NCI-H1694 treated with DMSO at 0.1 percent for 48 hours (cell line): ENCODE measurements at places on chromosomes 12 and 14.

DNA sequence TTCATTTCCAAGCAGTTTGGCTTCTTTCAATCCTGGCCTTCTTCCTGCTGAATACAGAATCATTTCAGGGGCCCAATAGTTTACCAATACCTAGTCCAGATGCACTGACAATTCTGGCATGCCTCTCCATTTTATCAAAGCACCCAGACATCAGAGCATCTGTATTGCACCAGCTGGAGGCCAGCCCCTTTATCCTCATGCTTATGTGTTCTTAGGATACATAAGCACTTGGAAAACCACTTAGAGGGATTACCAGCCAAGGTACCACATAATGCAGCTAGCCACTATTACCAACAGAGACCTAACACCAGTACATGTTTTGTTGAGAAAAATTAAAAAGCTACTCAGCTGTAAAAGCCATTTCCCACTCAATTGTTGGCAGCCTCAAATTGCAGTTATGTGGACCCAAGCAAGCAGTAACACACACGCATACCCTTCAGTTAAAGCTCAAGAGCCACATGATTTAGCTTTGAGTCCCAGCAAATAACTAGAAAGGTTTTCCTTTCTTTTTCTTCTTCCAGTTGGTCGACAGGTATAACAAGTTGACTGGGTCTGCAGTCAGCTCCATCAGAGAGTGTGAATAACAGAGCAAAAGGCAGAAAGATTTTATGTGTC, 263.8 kb downstream of the DIO2 start:
- DNase-seq, result peak; percentile 32

- DNase-seq, result no peak
Measured at GRCh38 chr12:69415471-69416275, 54.5 kb upstream of the FRS2 start.

DNA sequence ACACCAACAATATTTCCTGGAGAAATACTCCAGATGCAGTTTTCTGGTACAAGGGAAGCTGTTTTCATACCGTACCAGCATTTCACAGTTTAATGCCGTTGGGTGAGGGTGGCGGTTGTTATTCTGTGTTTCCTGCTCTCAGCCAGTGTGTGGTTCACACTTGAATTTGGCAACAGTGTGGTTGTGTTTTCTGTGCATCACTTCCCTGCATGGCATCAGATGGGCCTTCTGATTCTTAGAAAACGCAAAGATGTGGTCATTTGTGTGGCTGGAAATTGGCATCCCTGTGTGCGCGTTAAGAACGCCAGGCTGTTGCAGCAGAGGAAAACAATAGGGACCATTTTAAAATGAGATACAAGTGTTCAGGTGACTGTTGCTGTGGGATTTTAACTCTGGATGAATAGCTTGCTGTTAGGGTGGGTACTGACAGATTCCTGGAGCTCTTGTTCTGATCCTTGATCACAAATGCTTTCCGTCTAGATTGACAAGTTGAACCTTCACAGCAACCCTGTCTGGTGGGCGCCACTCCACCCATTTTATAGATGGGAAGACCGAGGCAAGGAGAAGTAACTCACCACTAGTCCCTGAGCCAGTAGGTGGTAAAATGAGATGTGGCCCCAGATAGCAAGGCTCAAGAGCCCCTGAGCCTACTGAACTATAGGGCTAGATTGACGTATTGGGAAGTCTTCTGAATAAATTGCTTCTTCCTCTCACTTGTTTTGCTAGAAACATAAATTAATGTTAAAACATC, 231.2 kb downstream of the CHST11 start:
- no peak for DNase-seq

DNA sequence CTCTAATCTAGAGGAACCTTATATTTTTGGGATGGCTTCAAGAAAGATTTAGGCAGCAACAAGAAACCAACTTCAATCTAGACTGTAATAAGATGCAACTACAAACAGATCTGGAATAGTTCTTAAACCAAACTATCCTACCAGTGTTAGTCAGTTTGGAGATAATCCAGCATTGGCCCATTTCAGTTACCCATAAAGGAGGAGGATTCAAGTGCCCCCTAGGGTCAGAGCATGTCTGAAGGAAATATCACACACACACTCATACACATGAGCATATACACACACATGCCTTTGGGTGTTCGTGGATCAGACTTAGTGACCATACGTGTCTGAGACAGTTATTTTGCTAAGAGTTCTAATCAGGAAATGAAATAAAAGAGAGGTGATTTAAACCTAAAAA, 261.2 kb downstream of the ADAMTS20 start:
- DNase-seq, result no peak

DNA sequence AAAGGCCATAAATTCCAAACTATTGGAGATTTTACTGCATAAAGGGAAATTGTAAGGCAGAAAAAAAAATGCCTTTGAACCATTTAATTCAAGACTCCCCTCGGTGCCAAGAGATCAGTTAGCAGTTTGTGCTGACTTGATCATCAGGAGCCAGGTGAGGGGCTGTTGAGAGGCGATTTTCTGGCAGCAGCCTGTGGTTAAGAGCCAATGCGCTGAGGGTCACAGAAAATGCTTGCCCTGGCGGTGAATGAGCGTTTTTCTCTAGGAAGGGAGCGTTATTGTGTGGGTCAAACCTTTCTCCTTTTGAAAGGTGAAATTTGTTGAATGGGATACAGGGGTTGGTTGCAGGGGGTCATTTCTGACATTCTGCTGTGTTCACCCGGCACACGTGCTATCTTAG, 4.7 kb downstream of the SRRM4 start:
- no peak for DNase-seq

DNA sequence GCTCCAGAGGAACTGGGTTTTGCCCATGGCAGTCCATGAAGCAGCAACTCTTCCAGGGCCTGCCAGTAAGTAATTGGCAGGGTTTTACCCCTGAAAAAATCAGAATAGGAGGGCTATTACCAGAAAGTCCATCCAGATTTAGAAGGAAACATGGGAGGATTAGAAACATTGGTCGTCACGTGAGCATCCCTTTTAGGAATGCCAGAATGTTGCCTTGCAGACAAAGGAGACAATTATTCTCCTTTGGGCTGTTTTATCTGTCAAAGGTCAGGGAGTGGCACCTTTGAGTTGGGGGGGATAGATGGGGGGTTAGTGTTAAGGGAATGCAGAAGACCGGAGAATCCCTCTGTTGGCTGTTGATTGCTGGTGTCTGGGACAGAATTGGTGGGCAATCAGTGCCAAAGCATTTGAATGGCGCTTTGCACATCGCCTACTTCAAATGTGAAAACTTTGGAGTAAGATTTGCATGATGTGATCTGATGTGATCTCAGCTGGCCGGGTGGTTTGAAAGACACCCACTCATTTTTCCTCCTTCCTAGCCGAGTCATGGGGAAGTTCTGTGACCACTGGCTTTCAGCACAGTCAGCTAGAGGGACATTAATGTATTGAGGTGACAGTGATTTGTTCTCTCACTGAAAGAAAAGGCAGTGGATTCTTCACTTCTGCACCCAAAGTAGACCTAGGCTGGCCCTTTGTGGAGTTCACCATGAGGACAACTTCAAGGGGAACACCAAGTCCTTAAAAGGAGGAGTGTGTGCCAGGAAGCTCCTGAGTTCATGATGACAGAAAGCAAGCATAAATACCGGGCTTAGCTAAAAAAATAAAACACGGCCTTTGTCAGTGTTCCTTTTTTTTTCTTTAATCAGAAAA, 31.4 kb downstream of the FLVCR2 start:
- no peak for DNase-seq

- no peak for DNase-seq
Measured at GRCh38 chr14:94031883-94032279, 5.7 kb downstream of the OTUB2 start.

GRCh38 chr12:46677749-46678148, 148.0 kb downstream of the SLC38A4 start:
- DNase-seq, result no peak

DNA sequence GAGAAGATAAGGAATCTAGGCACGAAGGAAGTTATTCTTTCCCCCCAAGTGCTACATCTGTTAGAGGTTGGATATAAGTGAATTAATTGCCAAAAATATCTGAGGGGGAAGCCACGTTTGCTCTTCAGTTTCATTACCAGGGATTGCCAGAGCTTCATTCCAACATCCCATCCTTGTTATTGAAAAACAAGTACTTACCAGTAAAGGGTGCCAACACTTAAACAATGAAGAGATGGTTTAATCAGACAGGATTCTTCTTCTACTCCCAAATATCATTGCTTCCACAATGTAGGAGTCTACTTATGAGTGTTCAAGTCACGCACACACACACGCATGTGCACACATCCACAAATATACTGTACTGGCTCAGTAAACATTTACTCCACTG, 312.4 kb downstream of the RPAP3 start:
- DNase-seq, result no peak

DNA sequence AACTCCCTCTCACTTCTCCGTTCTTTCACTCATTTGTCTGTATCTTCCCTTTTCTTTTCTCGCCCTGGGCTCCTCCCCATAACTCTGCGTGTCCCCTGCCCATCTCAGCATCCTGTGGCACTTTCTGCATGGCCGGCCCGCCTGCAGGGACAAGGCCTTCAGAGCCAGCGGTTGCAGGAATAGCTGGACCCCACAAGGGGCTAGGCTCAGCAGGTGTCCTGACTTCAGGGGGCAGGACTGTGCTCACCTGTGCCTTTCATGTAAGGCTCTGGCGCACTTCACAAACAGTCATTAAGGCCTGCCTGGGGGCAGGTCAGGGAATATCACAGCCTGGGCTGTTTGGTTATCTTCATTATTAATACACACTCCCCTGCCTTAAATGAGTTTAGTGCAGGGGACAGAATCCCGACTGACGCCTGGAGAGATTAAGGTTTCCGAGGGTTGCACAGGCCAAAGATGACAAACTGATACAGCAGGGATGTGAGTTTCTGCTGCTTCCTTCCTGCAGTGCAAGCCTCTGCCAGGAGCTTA, 768.8 kb upstream of the TBX3 start:
- no peak for DNase-seq

DNA sequence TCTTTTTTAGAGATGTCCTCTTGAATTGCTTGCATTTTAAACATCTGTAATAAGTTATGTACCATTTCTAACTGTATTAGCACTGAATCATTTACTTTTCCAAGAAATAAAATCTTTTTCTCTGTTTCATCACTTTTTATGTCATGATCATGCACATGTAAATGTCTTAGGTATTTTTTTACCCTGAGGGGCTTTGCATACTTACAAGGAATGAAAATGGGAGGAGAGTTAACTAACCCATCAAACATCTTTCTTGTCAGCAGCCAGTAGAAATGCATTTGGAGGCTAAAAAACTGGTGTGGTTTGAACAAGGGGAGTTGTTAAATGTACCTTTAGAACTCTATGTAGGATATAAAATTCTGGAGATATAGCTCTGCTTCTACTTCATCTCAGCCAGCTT, 1080.3 kb downstream of the GALC start:
- no peak for DNase-seq

- no peak for DNase-seq
Measured at GRCh38 chr12:109288571-109288970, 20.5 kb downstream of the FOXN4 start.

GRCh38 chr12:23729359-23729758, 220.1 kb downstream of the SOX5 start:
- DNase-seq, result no peak

DNA sequence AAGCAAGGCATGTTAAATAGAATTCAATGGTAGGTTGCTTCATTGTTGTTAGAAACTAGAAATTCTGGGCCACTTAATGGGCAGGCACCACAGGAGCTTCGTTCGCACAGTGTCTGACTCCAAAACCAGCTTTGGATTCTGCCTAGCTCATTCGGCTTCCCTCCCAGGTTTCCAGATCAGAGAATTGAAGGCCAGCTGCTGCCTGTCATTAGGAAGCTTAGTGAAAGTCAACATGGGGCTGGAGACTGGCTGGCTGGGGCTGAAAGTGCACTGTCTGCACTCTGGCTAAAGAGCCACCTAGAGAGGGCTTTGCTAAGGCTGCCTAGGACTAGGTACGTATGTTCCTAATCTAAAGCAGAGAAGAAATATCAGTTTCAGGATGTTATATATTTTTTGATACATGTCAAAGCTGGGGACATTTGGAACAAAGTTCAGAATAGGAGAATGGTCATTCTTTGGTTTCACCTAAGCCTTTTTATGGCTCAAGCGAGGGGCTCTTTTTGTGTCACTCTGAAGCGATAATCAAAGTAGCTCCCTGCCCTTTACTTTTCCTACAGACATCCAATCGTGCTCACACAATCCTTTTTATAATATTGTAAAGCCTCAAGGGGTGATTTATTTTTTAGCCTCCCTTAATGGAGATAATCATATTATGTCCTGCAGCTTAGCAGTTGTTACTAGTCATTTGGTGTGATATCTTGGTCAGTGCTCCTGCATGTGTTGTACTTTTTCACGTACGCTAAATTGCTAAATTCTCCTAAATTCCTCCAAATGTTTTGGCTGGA, 238.5 kb upstream of the NAV3 start:
- DNase-seq, result peak; percentile 84
